Progenitor cell of endocrine pancreas (in vitro differentiated cells): ENCODE measurements at places on chromosomes 11 and 22. TPM values are rescaled to one million over a fixed set of nuclear protein-coding genes. Genes with fewer than 3 reads are reported as not detected.

The GP1BB gene
- 5.8 and 7.7 TPM in 2 replicates for total RNA-seq

The PRR33 gene
- not detected in 2 replicates for total RNA-seq

The ZNF74 gene
- 48.8 and 52.1 TPM in 2 replicates for total RNA-seq

The CDON gene
- total RNA-seq = 24.9 and 26.4 TPM in 2 replicates

The PHF21B gene
- total RNA-seq = 34.8 and 37.4 TPM in 2 replicates

The ZNF215 gene
- 3.8 and 4.9 TPM in 2 replicates for total RNA-seq

DNA sequence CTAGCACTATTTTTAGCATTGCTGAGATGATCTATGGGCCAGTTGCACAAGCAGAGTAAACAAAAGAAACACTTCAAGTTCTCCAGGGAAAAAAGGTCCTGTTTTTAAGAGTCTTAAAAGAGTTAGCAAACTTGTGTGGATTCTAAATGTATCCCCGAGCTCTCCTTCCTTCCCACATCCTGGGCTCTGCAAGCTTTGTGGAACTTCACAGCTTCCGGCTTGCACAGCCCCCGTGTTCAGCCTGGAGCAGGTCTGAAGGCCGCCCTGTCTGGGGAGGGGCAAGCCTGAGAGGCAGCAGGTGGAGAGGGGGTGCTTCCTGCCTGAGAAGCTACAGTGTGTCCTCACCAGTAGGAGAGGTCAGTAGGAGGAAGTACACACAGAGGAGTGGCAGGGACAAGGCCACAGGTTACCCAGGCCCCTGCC is 35.1 kb upstream of the SUSD2 start:
- no peaks in the 10 kb centered on the region for H3K27me3 ChIP-seq
- no peaks in the 10 kb centered on the region for H3K36me3 ChIP-seq
- H3K4me1 ChIP-seq = peaks cover 15% of the 10 kb centered on the region
- H3K4me3 ChIP-seq = no peak overlapping the region

GRCh38 chr11:71426413-71426812 is 21.8 kb downstream of the DHCR7 start:
- H3K4me1 ChIP-seq = no peaks in the 10 kb centered on the region
- no peak overlapping the region for H3K4me3 ChIP-seq
- DNase-seq = no peak
- H3K27me3 ChIP-seq = peaks cover 6% of the 10 kb centered on the region
- no peaks in the 10 kb centered on the region for H3K36me3 ChIP-seq
- no peak overlapping the region for H3K27ac ChIP-seq

DNA sequence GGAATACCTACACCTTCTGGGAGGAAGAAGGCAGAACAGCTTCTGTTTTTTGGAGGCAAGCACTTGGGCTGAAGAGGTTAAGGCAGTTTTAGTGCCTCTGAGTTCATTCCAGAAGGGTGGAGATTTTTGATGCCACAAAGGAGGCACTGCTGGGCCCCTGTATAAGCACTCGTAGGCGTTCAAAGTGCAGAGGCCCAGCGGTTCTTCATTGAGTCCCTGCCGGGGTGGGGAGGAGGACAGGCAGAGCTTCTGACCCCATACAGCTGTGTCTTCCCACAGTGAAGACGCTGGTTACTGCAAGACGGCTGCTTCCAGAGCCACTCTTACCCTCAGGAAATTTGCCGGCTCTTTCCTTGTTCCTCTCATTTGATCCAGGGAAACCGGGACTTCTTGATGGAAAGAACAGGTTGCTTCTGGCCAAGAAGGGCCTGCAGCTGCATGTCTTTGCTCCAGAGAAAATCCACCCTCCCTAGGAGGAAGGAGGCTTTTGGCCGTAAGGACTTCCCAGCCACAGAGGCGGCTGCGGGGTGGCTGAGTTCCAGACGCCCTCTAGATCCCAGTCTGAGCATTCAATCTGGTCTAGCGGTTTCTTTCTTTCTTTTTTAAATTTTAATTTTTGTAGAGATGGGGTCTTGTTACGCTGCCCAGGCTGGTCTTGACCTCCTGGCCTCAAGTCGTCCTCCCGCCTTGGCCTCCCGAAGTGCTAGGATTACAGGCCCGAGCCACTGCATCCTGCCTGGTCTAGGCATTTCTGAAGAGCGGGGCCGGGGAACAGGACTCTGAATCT is 9.4 kb downstream of the ADAMTS15 start:
- H3K4me3 ChIP-seq = no peak overlapping the region
- H3K27me3 ChIP-seq = peaks cover 37% of the 10 kb centered on the region
- H3K27ac ChIP-seq = no peak overlapping the region
- no peaks in the 10 kb centered on the region for H3K4me1 ChIP-seq
- DNase-seq = no peak

GRCh38 chr11:119107538-119108145 is 498 bp downstream of the C2CD2L start:
- peaks cover 4% of the 10 kb centered on the region for H3K4me1 ChIP-seq
- no peak for DNase-seq
- no peak overlapping the region for H3K27ac ChIP-seq
- peak overlapping the region; percentile 76 for H3K4me3 ChIP-seq
- H3K27me3 ChIP-seq = peaks cover 15% of the 10 kb centered on the region
- no peaks in the 10 kb centered on the region for H3K36me3 ChIP-seq
